ENCODE measurements at places on chromosomes 3 and 15.

DNA sequence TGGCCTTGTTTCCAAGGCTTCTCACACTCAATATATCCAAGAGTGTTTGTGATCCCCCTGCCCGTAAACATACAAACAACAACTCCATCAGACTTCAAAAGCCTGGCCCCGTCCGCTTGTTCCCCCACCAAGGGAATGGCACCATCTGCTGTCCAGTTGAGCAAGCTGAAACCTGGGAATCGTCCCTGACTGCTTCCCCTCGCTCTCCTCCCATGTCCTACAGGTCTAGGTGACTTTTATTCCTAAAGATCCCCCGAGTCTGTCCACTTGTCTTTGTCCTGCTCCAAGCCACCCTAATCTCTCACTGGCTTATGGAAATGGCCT, 27.9 kb upstream of the FAM174B start:
- DNase-seq = peak; percentile 39

DNA sequence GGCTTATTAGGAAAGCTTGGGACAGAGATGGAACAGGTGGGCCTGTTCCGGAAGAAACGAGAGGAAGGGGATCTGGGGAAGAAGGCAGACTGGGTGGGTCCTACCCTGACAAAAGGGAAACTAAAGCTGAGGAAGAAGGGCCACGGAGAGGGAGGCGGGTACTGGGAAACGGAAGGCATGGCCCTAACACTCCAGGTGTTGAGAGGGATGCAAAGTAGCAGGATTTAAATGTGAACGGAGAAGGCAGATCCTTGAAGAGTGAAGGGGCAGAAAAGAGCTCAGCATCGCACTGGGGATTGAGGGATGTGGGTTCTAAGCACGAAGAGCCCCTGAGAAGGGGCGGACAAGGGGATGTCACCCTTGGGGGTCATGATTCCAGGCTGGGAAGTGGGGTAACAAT, 735 bp downstream of the STIMATE start:
- DNase-seq = no peak

DNA sequence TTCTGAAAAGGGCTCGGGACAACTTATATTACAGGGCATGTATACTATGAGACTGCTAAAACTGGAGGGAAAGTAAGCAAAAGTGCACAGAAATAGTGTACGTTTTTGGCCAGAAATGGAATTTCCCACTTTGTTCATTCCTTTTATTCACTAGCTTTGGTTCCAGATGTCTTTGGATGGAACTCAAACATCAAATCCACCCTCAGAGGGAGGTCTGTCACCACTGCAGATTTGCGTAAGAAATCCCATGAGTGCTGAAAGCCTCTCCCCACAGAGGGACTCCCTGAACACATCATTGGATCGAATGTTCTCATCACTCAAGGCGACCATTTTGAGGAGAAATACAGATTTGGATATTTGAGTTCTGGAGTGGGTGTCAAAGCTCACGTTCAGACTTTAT, 71.6 kb downstream of the FEM1B start:
- DNase-seq = no peak

DNA sequence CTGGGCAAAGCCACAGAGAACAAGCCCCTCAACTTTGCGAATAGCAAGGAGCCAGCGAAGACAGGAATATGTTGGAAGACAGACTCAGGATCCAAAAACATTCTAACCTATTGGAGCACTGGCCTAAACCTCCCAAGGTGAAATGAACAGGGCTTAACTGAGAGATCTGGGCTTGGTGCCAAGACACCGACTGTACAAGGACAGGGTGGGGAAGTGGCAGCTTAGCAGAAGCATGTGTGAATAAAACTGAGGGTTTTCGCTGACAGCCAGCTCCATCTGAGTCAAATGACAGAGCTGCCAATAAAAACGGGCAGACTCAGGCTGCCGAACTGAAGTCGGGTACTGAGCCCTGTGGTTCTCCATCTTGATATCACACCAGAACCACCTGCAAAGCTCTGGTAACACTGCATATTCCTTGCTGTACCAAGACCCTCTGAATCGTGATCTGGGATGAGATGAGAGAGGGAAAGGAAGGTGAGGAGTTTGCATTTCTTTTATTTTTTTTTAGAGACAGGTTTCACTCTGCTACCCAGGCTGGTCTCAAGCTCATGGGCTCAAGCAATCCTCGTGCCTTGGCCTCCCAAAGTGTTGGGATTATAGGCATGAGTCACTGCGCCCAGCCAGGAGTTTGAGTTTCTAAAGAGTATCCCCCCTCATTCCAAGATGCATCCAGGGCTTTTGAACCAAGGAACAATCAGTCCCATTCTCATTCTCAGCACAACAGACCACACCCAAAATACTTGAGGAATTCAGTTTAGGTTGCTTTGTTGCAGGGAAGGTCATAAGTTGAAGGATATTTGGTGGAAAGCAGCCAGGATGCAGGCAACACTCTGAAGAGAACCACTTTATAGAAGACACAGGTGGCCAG, 6.0 kb upstream of the PLCB2 start:
- DNase-seq = peak; percentile 62

GRCh38 chr15:91099616-91099994, 452 bp upstream of the SV2B start:
- no peak for DNase-seq

DNA sequence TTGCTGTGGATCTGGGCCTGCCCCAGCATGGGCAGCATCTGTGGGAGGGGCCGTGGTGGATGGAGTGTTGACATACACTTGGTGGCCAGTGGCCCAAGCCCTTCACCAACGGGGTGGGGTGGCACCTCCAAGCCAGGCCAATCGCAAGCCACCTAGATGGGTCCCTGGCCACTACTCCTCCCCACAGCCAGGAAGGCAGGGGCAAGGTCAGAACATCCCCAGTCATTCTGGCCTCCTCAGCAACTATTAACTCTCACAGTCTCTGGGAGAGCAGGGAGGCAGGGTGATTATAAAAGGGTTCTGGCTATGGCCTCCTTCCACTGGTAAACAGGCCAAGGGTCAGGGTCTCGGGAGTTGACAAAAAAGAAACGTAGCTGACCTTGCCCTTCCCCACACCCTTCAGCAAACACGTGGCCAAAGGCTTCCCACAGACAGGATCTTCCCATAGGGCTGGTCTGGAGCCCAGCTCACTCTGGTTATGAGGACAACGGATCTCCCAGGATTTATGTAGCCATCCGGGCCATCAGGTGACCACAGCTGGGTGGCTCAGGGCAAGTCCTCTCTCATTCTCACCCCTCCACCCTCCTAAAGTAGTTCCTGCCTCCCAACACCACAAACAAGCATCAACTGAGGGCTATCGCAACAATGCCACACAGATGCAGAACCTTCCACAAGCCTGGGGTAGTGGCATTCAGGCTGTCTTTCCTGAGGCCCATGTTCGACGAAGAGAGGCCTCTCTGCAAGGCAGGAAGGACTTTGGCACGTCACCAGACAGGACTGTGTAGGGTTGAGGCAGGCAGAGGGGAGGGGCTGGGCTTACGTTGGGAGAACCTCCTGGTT, 18.9 kb downstream of the TLE3 start:
- DNase-seq = no peak
